ENCODE measurements at places on chromosomes 5 and 9.

- DNase-seq = peak; percentile 28
Observed at GRCh38 chr5:113043491-113043931, 66.9 kb downstream of the DCP2 start.

DNA sequence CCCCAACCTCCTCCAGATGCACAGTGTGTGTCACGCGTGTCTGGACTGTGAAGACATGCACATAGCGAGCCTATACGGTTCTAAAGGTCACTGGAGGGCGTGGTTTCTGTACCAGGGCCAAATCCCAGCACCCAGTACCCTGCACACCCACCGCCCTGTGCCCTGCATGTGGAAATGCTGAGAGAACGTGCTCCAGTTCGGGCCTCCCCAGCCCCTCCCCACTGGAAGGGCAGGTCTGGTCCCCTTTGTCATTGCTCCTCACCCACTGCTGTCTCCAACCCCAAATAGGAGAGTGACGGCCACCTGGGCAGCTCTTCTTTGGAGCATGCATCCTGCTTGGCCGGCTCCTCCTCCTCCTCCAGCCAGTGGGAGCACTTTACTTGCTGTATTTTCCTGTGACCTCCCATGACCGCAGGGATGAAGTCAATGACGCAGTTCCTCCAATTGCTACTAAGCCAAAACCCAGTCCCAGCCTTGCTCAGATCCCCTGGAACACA lies 116.7 kb downstream of the WNK2 start:
- DNase-seq = no peak

DNA sequence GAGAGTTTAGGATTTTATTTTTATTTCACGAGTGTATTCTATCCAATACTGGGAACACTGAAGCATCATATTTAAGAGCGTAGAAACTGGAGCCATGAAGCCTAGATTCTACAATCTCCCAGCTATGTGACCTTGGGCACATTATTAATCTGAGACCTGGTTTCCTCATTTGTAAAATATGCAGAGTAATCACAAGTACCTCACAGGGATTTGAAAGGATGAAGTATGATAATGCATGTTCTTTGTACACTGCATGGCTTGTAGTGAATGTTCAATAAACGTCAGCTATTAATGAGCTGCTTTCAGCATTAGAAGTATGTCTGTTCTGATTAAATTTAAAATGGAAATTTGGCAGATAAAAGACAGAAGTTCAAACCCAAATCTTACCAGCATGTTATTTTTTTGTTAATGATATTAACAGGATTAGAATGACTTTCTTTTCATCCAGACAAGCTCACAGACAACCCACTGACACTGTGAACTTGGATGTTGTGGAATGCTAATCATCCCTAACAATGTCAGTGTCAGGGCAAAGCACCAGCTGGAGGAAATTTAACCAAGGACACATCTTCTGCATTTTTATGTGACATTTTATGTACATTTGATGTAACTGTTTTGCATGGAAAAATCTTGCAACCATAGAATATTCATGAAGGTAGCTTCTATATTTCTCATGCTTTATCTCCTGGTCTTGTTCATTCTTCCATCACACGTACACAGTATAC lies 27.1 kb upstream of the CTXN3 start:
- DNase-seq = no peak

DNA sequence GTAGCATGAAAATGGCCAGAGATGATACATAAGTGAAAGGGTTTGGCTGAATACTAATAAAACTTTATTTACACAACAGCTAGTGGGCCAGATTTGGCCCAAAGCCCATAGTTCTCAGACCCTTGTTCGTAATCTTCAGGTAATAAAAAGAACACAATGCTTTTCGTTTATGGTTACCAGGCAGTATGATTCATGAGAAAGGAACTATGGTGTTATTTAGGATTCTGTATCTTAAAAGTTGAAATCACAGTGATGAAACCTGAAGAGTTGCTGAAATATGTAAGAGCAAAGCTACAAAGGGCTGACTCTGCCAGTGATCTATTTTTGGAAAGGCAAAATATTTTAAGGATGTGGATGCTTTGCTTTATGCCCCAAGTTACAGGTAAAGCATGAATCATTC lies 192.7 kb downstream of the SMC2 start:
- no peak for DNase-seq

- no peak for DNase-seq
Observed at GRCh38 chr9:3331801-3332200, 194.0 kb downstream of the RFX3 start.

DNA sequence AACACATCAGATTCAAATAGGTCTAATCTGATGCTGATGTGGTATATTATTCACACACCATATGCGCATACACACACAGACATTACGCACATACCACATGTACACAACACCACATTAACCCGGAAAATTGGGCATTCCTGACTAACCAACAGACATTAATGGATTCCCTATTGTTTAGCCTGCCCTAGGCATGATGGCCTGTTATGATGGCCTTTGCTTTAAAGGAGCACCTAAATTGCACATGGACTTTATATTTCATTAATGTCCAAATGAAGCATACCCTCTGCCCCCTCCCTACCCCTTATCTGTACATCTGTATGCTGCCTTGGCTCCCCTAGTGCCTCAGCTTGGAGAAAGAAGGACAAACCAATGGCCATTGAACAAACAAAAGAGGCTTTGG lies 127.7 kb upstream of the PRLR start:
- no peak for DNase-seq

DNA sequence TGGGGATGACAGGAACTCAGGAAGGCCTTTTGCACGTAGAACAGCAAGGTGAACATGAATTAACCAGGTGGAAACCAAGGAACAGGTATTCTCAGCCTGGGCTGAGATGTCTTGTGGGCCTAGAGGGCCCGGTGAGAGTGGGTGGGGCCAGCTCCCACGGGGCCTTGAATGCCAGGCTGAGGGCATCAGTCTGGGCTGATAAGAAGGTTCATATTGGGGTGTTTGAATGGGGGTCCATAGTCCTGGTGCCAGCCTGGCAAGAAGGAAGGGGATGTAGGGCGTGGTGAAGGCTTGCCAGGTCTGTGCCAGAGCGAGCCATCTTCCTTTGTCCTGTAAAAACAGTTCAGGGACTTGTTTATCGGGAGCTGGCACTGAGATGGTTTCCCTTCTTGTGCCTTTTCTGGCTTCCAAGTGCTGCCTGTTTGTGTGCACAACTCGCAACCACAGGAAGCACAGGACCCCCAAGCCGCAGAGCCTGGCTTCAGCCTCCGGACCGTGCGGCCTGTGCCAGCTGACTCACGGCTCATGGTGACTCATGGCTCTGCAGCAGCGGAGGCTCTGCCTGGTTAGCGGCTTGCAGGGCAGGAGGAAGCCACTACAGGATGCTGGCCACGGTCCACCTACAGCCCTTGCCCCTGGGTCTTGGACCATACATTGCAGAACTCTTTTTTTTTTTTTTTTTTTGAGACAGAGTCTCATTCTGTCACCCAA lies 2.4 kb downstream of the CARD19 start:
- DNase-seq = peak; percentile 81

DNA sequence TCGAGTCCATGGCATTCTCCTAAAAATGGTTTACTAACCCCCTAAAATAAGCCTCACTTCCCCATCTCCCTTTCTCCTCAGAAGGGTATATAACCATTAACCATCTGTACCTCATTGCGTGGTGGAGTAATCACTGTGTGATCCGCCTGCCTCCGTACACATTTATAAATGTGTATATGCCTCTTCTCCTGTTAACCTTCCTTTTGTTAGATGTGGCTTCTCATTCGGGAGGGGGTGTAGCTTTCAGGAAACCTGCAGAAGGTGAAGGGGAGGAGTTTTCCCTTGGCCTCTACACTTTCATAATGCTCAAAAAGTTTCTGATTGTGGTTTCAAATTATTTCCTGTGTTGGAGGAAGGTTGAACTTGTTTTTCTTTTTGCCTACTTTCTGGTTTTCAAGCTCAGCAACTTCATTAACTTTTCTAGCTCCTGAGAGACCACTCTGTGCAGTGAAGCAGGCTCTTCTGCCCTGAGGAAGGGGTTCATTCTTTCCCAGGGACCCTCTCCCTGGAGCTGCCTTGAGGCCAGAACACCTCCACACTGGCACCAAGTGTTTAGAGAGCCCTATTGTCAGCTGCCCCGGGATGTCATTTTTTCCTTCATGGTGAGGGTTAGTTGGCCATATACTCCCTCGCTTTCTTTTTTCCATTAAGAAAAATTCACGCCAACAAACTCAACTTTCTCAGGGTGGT lies 46.9 kb downstream of the RASGRF2 start:
- DNase-seq = no peak

Measured in caudate nucleus (tissue), 63 donors.